ENCODE measurements at places on chromosomes 13 and 19.
A peak's percentile ranks its signal among the peaks of the same experiment; 100 is the strongest.

- DNase-seq: peak; percentile 75
Measured at GRCh38 chr19:7507884-7508283, 8.0 kb upstream of the ZNF358 start.

GRCh38 chr19:39106194-39106593, 19.4 kb upstream of the PAK4 start:
- DNase-seq: no peak

DNA sequence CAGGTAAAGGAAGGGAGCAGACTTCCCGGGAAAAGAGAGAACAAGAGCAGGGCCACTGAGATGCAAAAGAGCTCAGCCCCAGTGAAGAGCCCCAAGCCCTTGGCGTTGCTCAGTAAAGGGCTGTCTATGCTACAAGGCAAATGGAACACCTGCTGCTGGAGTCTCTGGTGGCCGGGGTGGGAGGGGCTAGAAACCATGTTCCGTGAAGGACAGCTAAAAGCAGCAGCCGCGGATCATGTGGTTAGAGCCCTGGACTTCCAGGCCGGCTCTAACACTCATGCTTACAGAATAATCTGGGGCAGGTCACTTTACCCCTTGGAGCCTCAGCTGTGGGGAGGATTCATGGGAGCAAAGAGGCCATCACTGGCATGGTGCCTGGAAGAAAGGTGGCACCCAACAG, 17.8 kb downstream of the POU2F2 start:
- DNase-seq: no peak

- no peak for DNase-seq
Measured at GRCh38 chr13:67410645-67411044, 180.5 kb upstream of the PCDH9 start.

GRCh38 chr13:25295228-25295627, 6.2 kb upstream of the NUP58 start:
- DNase-seq: no peak

DNA sequence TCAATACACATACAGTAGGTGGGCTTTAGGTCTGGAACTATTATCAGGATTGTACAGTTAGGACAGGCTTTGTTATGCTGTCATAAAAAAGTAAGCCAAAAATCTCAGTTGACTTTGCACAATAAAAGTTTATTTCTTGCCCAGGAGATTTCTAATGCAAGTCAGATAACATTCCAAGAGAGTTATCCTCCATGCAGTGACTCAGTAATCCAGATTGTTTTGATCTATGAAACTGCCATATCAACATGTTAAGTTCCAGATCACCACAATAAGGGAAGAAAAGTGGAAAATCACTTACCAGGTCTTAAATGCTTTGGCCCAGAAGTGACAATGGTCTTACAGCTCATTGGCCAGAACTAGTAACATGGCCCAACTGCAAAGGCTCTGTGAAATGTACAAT, 636.2 kb upstream of the KLF12 start:
- DNase-seq: no peak

DNA sequence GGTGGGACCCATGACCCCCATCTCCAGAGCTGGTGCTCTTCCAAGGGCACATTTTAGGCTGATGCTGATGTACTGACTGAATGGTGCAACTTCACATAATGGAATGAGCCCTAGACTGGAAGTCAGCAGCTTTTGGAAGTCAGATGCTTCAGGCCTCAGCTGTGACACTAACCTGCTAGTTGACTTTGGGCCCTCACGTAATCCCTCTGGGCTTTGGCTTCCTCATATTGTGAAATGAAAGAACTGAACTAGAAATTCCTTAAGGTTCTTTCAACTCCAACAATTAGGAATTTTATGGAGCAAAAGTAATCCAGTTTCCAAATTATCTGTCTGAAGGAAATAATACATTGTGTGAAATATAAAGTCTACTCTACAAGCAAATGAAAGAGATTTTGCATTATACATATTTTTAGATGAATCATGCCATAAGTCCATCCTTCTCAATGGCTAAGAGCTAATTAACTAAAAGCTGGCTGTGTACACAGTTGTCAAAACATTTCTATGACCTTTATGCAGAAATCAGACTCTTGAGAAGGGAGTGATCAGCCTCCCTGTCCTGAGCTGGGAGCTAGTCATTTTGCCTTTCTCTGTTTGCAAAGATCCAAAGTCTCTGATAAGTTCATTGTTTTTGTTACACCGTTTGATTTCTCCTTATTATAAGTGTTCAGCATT, 204.2 kb downstream of the DCLK1 start:
- no peak for DNase-seq

- DNase-seq: peak; percentile 53
Measured at GRCh38 chr13:73090116-73090822, 31.5 kb downstream of the KLF5 start.

DNA sequence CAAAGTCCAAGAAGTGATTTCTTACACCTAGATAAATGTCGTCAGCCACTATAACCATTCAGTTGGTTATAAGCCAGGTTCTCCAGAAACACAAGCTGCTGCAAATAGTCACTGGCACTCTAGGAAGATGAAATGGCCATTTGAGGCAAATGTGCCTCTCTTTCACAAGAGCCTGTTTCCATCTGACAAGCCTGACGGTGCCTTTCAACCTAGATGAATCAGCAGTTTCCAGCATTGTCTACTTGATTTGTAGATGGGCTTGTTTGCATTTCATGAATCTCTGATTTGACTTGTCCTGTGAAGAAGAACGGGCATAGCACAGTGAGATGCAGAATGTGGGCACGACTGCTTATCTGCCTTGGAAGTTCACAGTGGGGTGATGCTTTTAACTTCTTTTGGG, 327.2 kb downstream of the LMO7 start:
- no peak for DNase-seq

- no peak for DNase-seq
Measured at GRCh38 chr13:93539914-93540313, 313.3 kb downstream of the GPC6 start.

GRCh38 chr19:30719189-30719998, 347.2 kb downstream of the ZNF536 start:
- peak; percentile 54 for DNase-seq

DNA sequence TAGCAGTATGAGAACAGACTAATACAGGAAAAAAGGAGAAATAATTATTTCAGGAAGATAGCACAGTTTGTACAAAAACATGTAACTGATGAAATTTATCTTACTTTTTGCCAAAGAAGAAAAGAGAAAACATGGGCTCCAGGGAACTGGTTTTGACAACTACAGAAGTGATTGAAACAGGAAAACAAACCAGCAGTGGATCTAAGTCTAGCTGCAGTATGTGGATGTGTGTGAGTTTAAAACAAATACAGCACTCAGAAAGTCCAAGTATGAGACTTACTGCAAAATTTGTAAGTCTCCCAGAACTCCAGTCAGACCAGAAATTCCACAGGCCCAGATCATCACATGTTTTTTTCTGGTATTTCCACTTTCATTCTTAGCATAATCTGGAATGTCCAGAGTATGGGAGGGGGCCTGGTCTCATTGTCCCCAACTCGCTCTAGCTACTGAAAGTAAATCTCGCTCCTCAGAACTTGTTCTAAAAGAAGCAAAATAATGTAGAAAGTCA, 259.5 kb downstream of the NHLRC3 start:
- no peak for DNase-seq

GRCh38 chr19:14237014-14237941, 31.3 kb upstream of the ADGRL1 start:
- no peak for DNase-seq

DNA sequence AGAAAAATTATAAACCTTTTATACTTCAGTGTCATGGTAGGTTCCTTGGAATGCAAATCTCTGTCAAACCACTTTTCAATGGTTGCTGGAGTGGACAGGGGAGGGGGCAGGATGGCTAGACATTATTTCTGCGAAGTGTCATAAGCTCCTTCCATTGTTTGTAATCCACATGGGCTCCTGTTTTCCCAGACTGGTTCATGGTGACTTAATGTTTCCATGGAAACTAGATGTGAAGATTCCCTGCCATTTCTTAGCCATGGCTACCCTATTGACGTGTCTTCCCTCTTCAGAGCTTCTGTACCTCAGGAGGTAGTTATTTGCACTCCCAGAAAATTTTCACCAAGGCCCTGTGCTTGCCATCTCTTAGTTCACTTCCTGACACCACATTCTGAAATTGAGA, 95.3 kb downstream of the UFM1 start:
- no peak for DNase-seq

DNA sequence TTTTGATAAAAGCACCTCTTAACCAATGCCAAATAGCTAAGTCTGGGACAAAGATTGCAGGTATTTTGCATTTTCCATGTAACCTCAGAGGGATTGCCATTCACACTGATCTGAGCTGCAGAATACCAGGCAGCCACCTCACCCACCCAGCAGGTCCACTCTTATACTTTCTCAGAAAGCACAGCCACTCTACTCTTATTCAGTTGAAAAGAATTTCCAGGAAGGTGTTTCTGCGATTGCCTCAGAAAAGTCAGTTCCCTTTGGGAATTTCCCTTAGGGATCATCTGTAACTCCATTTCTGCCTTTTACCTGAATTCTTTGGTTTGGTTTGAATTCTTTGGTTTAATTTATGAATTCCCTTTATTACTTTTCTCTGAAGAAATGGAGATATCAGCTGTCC, 904 bp upstream of the ALOX5AP start:
- no peak for DNase-seq

DNA sequence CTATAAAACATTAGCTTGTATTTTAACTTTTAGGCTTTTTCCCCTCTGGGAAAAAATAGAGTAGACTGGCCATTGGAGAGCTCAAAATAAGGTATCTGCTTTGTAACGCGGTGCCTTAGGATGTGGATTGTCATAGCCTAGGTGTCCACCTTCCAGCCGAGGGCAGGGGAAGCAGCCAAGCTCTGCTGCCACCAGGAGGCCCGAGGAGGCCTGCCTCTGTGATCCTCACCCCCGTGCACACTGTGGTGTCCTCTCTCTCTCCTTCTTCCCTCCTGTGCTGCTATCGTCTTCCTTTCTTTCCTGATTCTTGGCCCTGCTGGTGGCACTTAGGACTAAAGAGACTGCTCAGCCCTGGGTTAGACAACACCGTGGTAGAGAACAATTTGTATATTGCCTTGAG, 11.3 kb downstream of the HNRNPM start:
- peak; percentile 37 for DNase-seq

DNA sequence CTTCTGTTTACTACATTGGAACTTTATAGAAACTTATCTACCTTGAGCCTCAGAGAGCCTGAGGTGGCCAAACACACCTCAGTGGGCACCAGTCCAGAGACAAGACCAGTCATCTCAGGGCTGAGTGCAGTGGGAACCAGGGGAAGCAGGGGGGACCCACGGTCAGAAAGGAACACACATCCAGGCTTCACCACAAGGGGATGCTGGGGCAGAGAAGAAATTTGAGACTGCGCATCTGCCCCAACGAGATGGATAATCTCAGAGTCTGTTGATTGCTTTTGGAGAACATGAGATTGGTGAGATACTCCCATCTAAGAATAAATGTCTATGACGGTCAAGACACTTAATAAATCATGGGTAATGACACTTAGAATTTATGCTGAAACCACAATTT, 98.7 kb downstream of the DOCK9 start:
- DNase-seq: no peak

DNA sequence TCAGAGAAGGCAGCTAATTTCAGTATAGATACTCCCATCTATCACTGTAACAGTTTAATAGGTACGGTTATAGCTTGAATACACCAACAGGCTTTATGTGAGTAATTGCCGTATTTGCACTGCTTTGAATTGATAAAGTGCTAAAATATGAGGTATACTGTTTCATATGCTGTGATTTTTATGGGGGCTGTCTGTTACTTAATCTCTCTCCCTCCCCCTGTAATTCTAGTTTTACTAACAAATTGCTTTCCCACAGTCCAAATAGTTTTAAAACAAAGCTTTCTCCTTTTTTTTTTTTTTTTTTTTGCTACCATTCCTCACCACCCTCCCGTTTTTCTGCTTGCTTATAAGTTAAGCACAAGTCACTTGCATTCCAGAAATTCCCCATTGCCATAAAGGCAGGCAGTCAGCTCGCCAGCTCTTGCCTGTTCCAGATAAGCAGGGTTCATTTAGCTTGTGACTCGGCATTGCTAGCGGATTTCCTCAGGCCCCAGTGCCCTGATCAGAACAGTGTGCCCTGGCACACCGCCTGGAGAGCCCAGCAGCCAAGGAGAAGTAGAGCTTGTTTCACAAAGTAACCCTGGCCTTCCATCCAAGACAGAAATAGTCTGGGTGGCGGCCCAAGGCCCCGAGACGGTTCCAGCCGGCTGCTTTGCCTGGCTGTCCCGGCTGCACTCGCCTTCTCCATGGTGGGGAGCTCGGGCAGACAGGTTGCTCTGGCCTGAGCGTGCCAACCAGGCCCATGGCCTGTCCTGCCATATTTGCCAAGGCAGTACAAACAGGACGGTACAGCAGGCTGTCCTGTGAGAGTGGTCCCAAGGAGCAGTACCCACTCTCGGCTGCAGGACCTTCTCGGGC, 43.5 kb upstream of the NPAS1 start:
- peak; percentile 38 for DNase-seq

DNA sequence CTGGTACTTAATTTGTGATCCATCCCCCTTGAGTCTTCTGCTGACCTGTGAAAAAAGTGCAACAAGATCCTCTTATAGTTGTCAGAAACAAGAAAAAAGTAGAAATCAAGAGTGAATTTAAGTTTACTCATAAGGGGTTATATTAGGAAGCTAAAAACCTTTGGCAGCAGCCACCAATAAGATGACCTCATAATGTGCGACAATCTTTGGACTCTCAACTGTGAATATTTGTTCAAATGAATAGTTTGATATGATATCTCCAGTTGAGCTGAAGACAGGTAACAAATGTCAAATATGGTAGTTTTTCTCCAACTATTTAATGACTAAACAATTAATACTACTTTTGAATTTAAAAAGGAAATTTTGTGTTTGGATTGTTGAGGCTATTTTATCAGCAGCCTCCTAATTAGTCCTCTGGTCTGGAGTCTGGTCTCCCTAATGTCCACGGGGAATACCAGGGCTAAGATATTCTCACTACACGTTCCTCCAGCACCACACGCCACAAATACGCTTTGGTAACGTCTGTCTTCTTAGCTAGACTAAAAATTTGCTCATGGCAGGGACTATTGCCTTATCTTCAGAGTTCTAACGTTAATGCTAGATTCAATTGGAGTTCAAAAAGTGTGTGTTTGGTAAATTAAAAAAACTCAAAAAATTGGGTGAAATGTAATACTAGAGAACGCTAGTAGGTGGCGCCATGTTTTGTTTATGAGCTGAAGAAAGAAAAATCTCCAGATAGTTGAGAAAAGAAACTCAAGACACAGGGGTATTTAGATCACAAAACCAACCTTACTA, 51.0 kb upstream of the PDX1 start:
- DNase-seq: no peak

DNA sequence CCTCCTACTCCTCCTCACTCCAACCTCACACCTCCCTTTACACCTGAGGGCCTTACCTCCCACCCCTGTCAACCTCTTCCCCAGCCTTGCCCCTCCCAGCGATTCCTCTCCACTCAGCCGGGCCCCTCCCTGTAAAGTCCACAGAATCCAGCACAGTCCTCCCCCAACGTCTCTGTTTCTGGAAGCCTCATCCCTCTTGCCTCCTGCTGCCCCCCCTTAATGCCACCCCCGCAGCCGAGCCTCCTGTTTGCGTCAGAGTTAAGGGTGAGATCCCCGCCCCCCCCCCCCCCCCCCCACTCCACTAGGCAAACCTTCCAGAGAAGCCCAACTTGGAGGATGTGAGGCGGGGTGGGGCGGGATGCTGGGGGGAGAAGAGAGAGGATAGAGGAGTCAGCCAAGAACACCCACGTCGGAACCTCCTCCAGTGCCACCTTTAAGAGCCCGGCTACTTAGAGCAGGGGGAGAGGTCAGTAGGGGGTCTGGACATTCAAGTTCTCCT, 2.1 kb downstream of the UNC13A start:
- DNase-seq: no peak

GRCh38 chr19:1295169-1296012, 9.7 kb downstream of the EFNA2 start:
- peak; percentile 89 for DNase-seq

GRCh38 chr13:110154410-110154933, 152.5 kb downstream of the COL4A1 start:
- DNase-seq: no peak

Measured in HEK293T (cell line).